ENCODE measurements at places on chromosomes 3 and 15.

DNA sequence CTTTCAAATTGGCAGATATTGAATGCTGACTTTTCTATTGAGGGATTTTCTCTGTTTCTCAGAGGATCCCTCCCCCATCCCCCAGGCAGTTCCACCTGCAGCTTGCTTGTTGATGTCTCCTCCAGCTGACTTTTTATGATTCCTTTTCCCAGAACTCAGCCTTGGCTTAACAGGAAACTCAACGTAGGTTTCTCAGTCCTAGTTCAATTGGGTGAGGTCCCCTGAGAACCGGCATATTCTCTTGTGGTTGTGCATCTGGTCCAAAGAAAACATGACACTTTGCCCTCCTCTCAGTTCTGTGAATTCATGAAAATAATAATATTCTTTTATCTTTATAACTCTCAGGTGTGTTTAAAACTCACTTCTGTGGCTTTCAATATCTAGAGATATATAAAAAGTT lies 1222.1 kb downstream of the OTOL1 start:
- DNase-seq: no peak

DNA sequence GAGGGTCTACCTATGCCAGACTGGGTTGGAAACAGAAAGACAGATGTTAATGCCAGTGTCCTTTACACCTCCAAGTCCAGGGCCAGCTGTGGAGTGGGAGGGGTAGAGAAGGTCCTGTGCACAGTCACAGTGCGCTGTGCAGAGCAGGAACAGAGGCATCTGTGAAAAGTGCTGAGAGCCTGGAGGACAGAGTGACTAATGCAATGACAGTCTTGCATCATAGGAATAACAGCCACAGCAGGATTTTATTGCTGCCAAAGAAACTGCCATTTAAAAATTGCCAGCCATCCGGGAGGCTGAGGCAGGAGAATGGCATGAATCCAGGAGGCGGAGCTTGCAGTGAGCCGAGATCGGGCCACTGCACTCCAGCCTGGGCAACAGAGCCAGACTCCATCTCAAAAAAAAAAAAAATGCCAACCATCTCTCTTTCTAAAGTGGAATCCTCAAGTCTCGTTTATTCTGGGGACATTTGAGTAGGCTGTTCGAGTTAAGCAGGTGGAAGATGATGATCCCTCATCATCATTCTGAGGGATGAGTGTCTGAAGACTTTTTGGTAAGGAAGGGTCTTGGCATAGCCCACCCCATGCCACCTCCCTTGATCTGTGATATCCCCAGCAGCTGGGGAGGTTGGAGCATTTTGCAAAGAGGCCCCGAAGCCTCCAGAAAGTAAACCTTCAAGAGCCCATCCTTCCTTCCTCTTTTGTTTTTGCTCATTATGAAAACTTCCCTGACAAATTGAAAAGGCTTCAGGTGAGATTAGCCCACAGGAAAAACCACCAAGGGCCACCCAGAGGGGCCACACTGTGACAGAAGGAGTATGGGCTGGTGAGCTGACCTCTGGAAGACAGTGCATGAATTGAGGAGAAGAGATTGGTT lies 7.7 kb downstream of the CCR2 start:
- DNase-seq: no peak

- no peak for DNase-seq
Measured at GRCh38 chr3:41881233-41881821, 80.6 kb downstream of the ULK4 start.

DNA sequence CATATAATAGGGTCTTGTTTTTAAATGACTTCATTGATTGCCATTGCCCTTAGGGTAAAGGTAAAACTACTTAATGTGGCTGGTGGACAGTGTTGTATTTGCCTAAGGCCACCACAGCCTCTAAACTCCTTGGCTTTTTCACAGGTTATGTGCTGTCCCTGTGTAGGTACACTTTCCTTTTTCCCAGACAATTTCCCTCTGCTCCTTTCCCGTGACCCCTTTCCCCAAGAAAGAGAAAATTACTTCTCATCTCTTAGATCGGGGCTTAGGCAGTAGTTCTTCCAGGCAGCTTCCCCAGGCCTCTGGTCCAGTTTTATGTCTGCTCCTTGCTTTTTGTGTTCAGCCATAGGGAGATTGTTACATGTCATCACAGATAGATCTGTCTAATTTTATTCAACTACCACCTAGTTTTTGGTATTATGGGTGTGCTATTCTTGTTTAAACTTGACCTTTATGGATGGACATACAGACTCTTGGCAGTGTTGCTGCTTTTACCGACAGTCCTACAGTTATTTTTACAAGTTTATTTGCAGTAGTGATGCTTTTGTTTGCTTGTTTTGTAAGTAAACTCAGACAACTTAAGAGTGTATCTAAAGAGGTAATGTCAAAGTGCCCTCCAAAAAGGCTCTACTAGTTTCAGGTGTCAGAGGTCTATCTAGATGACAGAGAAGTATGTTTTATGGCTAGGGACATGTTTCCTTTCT lies 20.5 kb upstream of the SCAANT1 start:
- DNase-seq: no peak

GRCh38 chr3:186164696-186165095 lies 55.8 kb upstream of the ETV5 start:
- no peak for DNase-seq

- DNase-seq: no peak
Measured at GRCh38 chr3:128996200-128996599, 2.3 kb upstream of the CFAP92 start.

- DNase-seq: no peak
Measured at GRCh38 chr3:14329116-14329830, 73.1 kb upstream of the SLC6A6 start.

DNA sequence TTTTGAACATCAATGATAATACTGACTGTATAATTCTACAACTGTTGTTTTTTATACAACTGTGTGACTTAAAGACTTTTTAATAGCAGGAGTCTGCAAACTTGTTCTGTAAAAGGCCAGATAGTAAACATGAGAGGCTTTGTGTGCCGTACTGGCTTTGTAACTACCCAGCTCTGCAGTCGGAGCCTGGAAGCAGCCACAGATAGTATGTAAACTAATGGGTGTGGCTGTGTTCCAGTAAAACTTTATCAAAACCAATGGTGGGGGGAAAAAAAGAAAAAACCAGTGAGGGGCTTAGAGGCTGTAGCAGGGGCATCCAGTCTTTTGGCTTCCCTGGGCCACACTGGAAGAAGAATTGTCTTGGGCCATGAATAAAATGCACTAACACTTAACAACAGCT lies 11.9 kb downstream of the ASB7 start:
- no peak for DNase-seq

- no peak for DNase-seq
Measured at GRCh38 chr3:55879901-55880331, 392.8 kb upstream of the WNT5A start.

DNA sequence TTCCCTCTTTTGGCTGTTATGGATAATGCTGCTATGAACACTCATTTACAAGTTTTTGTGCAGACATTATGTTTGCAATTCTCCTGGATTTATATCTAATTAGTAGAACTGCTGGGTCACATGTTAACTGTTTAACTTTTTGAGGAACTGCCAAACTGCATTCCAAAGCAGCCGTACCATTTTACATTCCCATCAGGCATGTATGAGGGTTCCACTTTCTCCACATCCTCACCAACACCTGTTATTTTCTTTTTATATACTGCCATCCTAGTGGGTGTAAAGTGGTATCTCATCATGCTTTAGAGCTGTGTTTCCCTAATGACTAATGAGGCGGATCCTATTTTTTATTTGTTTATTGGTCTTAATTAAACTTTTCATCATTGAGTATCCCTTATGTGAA lies 9.2 kb downstream of the KPNA4 start:
- no peak for DNase-seq

DNA sequence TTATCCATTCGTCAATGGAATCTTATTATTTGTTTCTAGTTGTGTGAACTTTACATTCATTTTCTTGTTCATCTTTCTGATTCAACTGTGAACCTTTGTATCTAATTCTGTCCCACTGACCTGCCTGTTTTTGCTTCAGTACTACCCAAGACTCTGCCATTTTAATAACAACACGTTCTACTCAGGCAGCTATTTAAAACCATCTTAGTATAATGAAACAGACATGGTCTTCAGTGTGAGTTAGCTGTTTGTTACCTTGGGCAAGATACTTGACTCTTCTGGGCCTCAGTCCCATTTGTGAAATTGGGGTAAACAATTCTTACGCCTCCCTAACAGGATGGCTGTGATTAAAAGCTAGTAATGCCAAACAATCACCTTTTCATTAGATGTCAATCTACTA lies 1.6 kb downstream of the BTBD1 start:
- DNase-seq: no peak

DNA sequence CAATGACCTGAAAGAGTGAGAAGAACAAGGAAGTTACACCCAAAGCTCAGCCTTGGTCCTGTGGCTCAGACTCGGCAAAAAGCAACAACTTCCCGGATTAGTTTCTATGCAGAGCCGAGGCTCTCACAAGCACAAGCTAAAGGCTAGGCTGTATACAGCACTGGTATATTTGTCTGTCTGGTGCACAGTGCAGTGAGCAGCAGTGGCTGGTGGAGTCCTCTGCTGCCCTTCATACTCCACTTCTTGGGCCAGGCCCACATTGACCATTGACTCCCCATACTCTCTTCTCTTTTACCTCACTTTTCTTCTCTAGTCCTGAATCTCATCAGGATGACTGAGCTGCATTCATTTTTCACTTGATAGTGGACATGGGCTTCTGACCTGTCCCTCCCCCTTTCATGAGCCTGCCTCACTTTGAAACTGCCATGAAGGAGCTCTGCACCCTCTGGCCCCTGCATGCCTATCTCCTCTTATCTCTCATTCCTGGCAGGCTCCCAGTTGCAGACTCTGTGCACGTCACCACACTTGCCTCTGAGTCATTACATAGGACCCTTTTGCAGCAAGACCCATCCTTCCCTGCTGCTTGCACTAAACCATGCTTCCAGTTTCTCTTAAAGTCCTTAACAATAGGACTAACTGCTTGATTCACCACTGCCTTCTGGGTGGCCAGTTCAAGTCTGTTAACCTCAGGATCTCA lies 379.3 kb downstream of the NTRK3 start:
- no peak for DNase-seq

- DNase-seq: no peak
Measured at GRCh38 chr15:76682833-76683232, 222.3 kb downstream of the SCAPER start.

DNA sequence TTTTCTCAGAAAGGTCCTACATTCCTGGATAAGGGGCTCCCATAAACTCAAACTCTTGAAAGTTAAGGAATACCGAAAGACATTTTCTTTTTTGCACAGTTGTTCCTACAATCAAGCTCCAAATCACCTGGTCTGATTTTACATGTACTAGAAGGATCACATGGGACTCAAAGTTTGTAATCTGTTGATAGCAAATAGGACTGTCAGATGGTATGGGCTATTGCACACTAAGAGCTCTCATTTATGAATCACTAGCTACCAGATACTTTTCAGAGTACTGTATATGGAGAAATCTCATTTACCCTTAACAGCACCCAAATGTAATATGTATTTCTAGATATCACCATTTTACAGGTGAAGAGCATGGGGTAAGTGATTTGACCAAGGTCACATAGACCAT lies 49.5 kb upstream of the CMSS1 start:
- no peak for DNase-seq

GRCh38 chr15:69789648-69790393 lies 307.9 kb downstream of the TLE3 start:
- DNase-seq: no peak

- DNase-seq: no peak
Measured at GRCh38 chr3:72633121-72633520, 215.1 kb downstream of the SHQ1 start.

- no peak for DNase-seq
Measured at GRCh38 chr3:130948929-130949328, 55.0 kb downstream of the ATP2C1 start.

DNA sequence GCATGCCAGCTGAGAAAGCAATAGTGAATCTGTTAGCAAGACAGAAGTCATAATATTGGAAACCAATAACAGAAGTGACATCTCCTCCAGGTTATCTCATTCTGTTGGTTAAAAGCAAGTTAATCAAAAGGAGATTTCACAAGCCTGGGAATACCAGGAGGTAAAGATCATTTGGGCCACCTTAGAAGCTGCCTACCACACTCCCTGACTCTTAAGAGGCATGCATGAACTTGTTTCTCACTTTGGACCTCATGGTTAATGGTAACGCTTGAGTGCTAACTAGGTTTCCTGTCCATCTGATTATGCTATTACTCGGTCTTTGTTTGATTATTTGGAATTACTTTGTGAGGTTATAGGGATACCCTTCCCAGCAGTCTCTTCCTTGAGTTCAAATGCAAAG lies 650.8 kb upstream of the SGO1 start:
- no peak for DNase-seq

DNA sequence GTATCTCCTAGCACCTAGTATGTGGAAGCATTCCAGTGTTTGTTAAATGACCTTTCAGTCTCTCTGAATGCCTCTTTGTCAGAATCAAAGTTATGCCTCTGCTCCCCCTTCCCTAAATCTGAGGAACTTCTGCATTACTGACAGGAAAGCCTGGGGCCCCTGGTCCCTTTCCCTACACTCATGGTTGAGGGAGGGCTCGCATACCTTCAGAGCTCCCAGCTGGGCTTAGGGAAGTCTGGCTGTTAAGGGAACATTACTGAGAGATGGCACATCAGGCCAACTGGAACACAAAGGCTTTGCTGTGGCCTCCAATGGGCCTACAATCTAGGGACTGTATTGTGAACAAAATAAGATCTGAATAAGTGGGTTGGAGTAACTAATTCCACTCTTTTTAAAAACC lies 10.3 kb downstream of the PKM start:
- DNase-seq: no peak

GRCh38 chr15:101159096-101159935 lies 92.5 kb downstream of the CHSY1 start:
- no peak for DNase-seq

- no peak for DNase-seq
Measured at GRCh38 chr15:82572986-82573385, 32.7 kb upstream of the RPS17 start.

DNA sequence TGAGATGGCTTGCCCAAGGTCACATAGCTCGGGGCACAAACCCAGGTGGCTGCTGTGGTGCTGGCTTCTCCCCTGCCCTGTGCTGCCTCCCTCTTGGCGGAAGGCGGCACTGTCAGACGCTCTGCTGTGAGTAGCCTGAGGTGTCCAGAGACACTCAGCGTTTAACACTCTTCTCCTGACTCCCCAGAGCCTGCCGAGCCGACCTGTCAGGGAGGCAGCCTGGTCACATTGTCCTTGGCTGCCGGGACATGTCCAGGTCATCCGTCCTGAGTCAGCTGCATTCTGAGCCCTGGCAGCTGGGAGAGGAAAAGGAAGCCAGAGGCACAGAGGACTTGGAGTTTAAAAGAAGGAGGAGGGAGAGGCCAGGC lies 4.7 kb downstream of the LMAN1L start:
- no peak for DNase-seq

Data from esophagus squamous epithelium (tissue), 5 donors.